ENCODE measurements at places on chromosomes 12 and 14.

DNA sequence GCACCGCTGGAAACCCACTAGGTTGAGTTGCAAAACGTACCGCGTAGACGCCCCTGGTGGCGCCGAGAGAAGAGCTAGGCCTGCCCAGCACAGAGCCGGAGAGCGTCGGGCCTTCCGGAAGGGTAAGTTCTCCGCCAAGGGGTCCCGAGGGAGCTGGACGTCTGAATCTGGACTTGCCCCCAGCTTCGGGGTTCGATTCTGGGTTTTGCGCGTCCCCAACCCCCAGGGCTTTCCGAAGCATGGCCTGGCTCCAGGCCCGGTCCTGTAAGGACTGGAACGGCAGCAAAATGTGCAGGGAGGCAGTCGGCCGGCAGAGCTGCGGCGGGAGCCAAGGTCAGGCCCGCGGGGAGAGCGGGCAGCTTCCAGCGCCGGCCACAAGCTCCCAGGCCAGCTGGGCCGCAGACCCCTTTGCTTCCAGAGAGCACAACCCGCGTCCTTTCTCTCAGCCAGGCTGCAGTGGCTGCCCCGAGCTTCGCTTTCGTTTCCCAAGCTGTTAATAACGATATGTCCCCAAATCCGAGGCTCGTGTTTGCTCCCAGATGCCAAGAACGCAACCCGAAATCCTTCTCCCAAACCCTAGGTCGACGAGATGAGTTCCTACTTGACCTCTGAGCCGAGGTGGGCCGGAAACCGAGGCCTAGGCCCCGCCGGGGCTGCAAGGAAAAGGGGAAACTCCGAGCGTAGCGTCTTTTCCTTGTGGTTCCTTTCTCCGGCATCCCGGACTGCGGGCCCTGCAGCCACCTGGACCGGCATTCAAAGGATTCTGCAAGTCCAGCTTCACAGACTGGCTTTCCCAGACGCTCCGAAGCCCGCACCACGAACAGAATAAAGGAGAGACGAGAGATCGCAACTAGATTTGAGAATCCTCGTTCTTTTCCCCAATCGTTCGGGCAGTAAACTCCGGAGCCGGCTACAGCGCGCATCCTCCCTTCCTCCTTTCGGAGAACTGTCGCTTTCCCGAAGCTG is 3.2 kb upstream of the TBX5 start:
- DNase-seq = no peak
- no peaks in the 10 kb centered on the region for H3K36me3 ChIP-seq
- H3K4me1 ChIP-seq = no peaks in the 10 kb centered on the region
- no peak overlapping the region for H3K4me3 ChIP-seq
- peaks cover 91% of the 10 kb centered on the region for H3K27me3 ChIP-seq
- peak overlapping the region; percentile 28 for H3K27ac ChIP-seq

- H3K4me3 ChIP-seq = no peak overlapping the region
- no peaks in the 10 kb centered on the region for H3K27me3 ChIP-seq
- no peaks in the 10 kb centered on the region for H3K4me1 ChIP-seq
- no peak overlapping the region for H3K27ac ChIP-seq
- no peak for DNase-seq
These were observed 117.2 kb upstream of the FLRT2 start for GRCh38 chr14:85412756-85413155.

- no peaks in the 10 kb centered on the region for H3K36me3 ChIP-seq
- H3K27me3 ChIP-seq = peaks cover 24% of the 10 kb centered on the region
- H3K4me3 ChIP-seq = no peak overlapping the region
- no peak for DNase-seq
These were observed 25.6 kb downstream of the PPM1H start for GRCh38 chr12:62909340-62909739.

- peak overlapping the region; percentile 45 for H3K4me3 ChIP-seq
- H3K27me3 ChIP-seq = peaks cover 13% of the 10 kb centered on the region
- no peaks in the 10 kb centered on the region for H3K4me1 ChIP-seq
These were observed 499 bp downstream of the MIPOL1 start for GRCh38 chr14:37198273-37198598.

DNA sequence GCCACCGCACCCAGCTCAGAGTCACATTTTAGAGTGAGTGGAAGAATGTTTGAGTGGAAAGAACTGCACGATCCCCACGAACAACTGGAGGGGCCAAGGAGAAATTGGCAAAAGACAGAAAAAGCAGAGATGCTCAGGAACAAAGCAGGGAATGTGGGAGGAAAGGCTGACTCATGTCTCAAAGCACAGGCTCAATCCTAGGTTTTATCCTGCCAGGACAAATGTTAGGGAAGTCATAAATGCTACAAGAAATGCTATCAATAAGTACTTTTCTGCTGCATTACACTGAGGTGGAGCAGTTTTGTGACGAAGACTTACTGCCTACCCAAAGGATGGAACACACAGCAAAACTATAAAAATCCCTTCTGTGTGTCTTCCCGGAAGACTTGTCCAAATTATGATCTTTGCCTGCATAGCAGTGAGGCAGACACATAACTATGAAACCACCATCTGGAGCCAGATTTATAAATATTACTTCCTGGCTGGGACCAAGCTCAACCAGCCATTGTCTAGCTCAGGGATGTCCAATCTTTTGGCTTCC is 26.7 kb downstream of the NIN start:
- no peak overlapping the region for H3K4me3 ChIP-seq
- no peak for DNase-seq
- H3K27ac ChIP-seq = no peak overlapping the region
- no peaks in the 10 kb centered on the region for H3K27me3 ChIP-seq

GRCh38 chr12:5432011-5432400 is at the start of gene NTF3:
NTF3 (plus strand) TSS chr12:5432108; CDS start chr12:5432325, 217 bp downstream.
- peaks cover 55% of the 10 kb centered on the region for H3K27me3 ChIP-seq
- no peak within 1 kb of the TSS for H3K4me3 ChIP-seq
- DNase-seq = no peak
- no peaks in the 10 kb centered on the region for H3K36me3 ChIP-seq
- no peaks in the 10 kb centered on the region for H3K4me1 ChIP-seq

DNA sequence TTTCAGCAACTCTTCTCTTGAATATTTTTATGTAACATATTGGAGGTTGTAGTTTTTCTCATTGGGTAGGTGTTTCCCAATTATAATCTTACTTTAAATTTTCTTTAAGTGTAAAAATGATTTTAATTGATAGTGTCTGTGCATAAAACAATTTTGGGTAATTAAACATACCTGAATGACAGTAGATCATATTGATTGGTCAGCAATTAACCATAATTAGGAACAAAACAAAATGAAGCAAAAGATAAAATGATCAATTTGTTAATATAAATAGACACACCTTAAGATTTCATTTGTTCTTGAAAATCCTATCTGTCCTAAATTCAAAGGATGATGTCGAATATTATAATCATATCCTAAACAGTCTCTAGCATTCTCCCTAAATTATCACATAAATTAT is 468.3 kb downstream of the PDZRN4 start:
- no peaks in the 10 kb centered on the region for H3K4me1 ChIP-seq
- no peak overlapping the region for H3K4me3 ChIP-seq
- no peaks in the 10 kb centered on the region for H3K27me3 ChIP-seq
- no peak overlapping the region for H3K27ac ChIP-seq
- DNase-seq = no peak

GRCh38 chr14:66493750-66494149 is 7.6 kb downstream of the CCDC196 start:
- no peak overlapping the region for H3K4me3 ChIP-seq
- H3K36me3 ChIP-seq = no peaks in the 10 kb centered on the region
- H3K27ac ChIP-seq = no peak overlapping the region

- H3K4me3 ChIP-seq = no peak overlapping the region
- no peak for DNase-seq
- peaks cover 59% of the 10 kb centered on the region for H3K36me3 ChIP-seq
- H3K27ac ChIP-seq = no peak overlapping the region
These were observed 2.7 kb upstream of the SMIM41 start for GRCh38 chr12:52076811-52077210.

GRCh38 chr12:29517264-29517663 is 19.8 kb upstream of the OVCH1 start:
- no peak overlapping the region for H3K27ac ChIP-seq
- no peak for DNase-seq
- no peaks in the 10 kb centered on the region for H3K4me1 ChIP-seq

DNA sequence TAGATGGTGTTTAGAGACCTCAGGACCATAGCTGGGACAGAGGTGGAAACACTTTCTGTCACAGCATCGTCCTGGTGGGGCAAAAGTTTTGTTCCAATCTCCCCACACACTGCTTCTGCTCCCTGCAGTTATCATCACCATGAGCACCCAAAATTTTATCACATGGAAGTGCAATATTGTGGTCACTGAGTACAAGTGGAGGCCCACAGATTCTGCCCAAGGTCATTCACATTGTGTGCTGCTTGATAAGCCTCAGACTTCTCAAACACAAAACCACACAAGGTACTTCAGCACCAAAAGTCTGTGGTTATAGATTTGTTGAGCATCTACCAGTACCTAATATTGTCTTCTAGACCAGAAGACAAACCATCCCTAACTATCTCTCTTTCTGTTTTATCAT is 554 bp upstream of the KRT77 start:
- peaks cover 23% of the 10 kb centered on the region for H3K27me3 ChIP-seq
- no peaks in the 10 kb centered on the region for H3K4me1 ChIP-seq
- no peaks in the 10 kb centered on the region for H3K36me3 ChIP-seq
- no peak overlapping the region for H3K4me3 ChIP-seq
- no peak overlapping the region for H3K27ac ChIP-seq

GRCh38 chr12:13472690-13473089 is 276.2 kb downstream of the EMP1 start:
- H3K4me1 ChIP-seq = peaks cover 11% of the 10 kb centered on the region
- no peak overlapping the region for H3K4me3 ChIP-seq
- DNase-seq = no peak
- peaks cover 17% of the 10 kb centered on the region for H3K27me3 ChIP-seq

DNA sequence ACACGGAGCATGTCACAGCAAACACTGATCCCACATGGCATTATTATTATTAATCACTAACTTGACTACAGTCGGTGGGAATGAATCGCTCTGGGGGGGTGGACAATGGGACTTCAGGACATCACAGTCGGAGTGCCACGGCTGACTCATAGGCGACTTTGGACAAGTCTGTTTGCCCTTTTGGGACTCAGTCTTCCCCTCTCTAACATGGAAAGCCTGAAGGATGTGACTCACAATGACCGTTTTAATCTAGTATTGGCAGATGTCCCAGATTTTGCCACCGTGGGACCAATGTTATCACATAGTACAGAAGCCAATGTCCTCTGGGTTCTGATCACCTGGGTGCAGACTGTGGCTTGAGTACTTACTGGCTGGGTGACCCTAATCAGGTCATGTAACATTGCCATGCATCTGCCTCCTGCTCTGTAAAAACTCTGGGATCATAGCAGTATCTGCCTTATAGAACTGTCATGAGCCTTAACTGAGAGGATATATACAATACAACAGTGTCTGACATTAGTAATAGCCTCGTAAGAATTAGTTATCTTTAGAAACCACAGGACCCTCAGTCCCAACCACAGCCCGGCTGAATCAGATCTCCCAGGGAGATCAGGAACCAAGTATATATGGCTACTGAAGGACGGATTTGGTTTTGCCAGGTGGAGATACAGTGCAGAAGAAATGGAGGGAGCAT is 362.6 kb downstream of the BCL11B start:
- no peak overlapping the region for H3K4me3 ChIP-seq
- no peaks in the 10 kb centered on the region for H3K36me3 ChIP-seq
- peaks cover 21% of the 10 kb centered on the region for H3K4me1 ChIP-seq
- H3K27me3 ChIP-seq = peaks cover 8% of the 10 kb centered on the region
- H3K27ac ChIP-seq = no peak overlapping the region
- DNase-seq = no peak

DNA sequence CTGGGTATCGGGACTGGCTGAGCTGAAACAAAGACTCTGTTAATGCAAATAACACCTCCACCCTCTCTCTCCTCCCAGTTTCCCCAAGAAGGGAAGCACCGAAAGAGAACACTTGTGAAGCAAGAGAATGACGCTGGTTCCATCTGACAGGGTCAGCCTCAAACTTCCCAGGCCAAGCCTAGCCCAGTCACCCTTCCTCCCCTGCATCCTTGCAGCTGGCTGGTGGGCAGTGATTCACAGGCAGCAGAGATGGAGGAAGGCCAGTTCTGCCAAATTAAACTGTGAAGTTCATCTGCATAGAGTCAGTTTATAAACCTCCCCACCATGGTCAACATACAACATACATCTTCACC is 2.8 kb downstream of the LRRC74A start:
- no peak for DNase-seq
- peaks cover 9% of the 10 kb centered on the region for H3K27me3 ChIP-seq
- H3K4me3 ChIP-seq = no peak overlapping the region
- H3K4me1 ChIP-seq = no peaks in the 10 kb centered on the region

GRCh38 chr12:50765095-50765911 is 1.4 kb downstream of the ATF1 start:
- H3K27me3 ChIP-seq = no peaks in the 10 kb centered on the region
- H3K27ac ChIP-seq = peak overlapping the region; percentile 89
- H3K4me1 ChIP-seq = peaks cover 23% of the 10 kb centered on the region
- H3K4me3 ChIP-seq = peak overlapping the region; percentile 90
- H3K36me3 ChIP-seq = peaks cover 23% of the 10 kb centered on the region

DNA sequence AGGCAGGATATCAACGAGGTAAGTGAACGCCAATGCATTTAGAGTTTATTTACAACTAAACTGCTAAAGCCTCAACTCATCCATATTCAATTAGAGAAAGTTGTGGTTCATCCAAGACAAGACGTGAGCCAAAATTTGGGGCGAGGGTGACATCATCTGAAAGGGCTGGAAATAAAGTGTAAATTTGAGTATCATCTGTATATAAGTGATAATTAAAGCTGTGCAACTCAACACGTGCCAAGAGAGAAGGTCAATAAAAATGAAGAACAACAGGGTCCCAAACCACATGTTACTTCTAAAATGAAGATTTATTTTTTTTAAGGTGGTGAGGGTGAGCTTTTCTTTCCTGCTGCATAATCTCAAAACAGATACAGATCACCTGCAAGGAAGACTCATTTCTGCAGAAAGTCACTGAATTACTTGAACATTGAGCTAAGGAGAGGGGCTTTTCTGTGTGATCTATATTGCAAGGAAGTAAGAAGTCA is 203.6 kb downstream of the EFCAB11 start:
- no peaks in the 10 kb centered on the region for H3K27me3 ChIP-seq
- peaks cover 56% of the 10 kb centered on the region for H3K4me1 ChIP-seq
- H3K27ac ChIP-seq = peak overlapping the region; percentile 86
- peaks cover 27% of the 10 kb centered on the region for H3K36me3 ChIP-seq

DNA sequence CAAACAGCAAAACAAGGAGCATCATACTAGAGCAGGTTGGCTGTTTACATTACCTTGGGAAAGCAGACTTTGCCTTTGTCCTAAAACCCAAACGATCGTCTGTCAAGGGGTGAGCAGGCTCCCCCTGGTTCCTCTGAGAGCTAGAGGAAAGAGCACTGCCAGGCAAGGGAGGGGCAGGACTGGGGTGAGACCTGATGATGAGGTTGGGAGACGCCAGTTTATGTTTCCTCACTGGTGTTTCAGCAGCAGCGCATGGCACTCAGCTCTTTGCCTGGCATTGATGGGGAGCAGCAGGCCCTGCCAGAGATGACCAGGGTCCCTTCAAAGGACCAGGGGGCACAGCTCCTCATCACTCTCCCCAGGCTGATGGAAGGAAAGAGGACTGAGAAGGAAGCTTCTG is 7.9 kb upstream of the KRT2 start:
- no peak overlapping the region for H3K27ac ChIP-seq
- no peak for DNase-seq
- H3K4me1 ChIP-seq = peaks cover 11% of the 10 kb centered on the region
- H3K36me3 ChIP-seq = no peaks in the 10 kb centered on the region
- H3K4me3 ChIP-seq = no peak overlapping the region

Data from activated T-helper 2 cell treated with anti-CD3 and anti-CD28 coated beads, Interferon-gamma antibody, Interleukin-2, Interleukin-4, amounts not matched to agents 10 μg/mL and 5 μg/mL and 100 μg/mL, durations not matched to agents 14 hours and 24 hours and 36 hours (primary cell).